ENCODE measurements at places on chromosomes 3 and 15. TPM values are rescaled to one million over a fixed set of nuclear protein-coding genes. Genes with fewer than 3 reads are reported as not detected.

The PDE8A gene
- total RNA-seq = 27.9 TPM

The MST1 gene
- total RNA-seq = 6.0 TPM

The PEX5L gene
- 0.28 TPM for total RNA-seq

The SERPINI2 gene
- not detected for total RNA-seq

The ZNF502 gene
- 3.4 TPM for total RNA-seq

The ZNF385D gene
- total RNA-seq = 0.14 TPM

The NBEAL2 gene
- total RNA-seq = 1.4 TPM

The LMOD3 gene
- 0.14 TPM for total RNA-seq

The REC114 gene
- total RNA-seq = not detected

The MB21D2 gene
- 11.9 TPM for total RNA-seq

The RTP1 gene
- total RNA-seq = not detected

The PRR20G gene
- not detected for total RNA-seq

The NCK1 gene
- 52.0 TPM for total RNA-seq

Measured in smooth muscle cell of bladder (primary cell).